ENCODE measurements at places on chromosomes 2 and 18. TPM values are rescaled to one million over a fixed set of nuclear protein-coding genes. Genes with fewer than 3 reads are reported as not detected.

GRCh38 chr18:79380816-79381806, 14.6 kb upstream of the NFATC1 start:
- peaks cover 3% of the 10 kb centered on the region for H3K4me1 ChIP-seq
- peaks cover 3% of the 10 kb centered on the region for H3K27me3 ChIP-seq
- no peaks in the 10 kb centered on the region for H3K36me3 ChIP-seq
- H3K27ac ChIP-seq, result no peak overlapping the region

GRCh38 chr2:47299555-47299954, 103.4 kb upstream of the MSH2 start:
- H3K27me3 ChIP-seq, result peaks cover 2% of the 10 kb centered on the region
- peak; percentile 90 for DNase-seq
- H3K4me1 ChIP-seq, result no peaks in the 10 kb centered on the region
- no peaks in the 10 kb centered on the region for H3K36me3 ChIP-seq
- no peak overlapping the region for H3K4me3 ChIP-seq
- no peak overlapping the region for H3K27ac ChIP-seq

The UGT1A4 gene
- total RNA-seq, result not detected

The TUBA3E gene
- not detected for total RNA-seq

DNA sequence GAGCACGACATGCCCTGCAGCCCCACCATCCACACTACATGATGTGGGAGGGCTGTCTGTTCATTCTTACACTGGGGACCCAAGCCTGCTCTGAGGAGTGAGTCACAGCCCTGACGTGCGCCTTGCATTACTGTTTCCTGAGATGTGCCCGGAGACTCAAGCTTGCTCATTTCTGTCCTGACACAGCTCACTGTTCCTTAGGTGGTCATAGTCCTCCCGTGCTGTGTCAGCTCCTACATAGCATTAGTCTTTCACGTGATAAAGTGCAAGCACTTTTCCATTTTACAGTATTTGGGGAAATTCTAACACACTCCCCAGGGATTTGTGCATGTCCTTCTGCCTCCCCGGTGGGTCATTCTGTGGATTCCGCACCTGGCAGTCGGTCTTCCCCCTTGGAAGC, 46.2 kb upstream of the TRIM43B start:
- H3K36me3 ChIP-seq, result no peaks in the 10 kb centered on the region
- H3K27ac ChIP-seq, result peak overlapping the region; percentile 85
- no peaks in the 10 kb centered on the region for H3K27me3 ChIP-seq
- H3K4me1 ChIP-seq, result peaks cover 28% of the 10 kb centered on the region
- DNase-seq, result peak; percentile 86

DNA sequence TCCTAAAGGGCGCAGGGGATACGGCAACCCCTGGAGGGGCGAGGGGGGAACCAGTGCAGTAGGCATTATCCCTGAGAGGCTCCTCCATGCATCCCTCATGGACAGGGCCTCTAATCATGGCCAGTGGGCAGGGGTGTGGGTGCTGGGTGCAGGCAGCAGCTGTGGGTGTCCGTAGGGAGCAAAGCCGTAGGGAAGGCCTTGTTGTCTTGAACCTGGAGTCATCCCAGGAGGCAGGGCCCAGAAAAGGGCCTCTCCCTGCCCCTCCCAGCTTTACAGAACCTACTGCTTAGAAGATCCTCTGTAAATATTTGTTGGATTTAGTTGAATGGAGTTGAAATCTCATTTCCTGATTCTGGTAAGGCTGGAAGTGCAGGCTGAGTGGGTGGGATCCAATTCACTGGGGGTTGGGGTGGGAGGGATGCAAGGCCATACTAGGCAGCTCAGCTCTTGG, 207.0 kb upstream of the HAAO start:
- no peaks in the 10 kb centered on the region for H3K36me3 ChIP-seq
- no peak overlapping the region for H3K27ac ChIP-seq
- DNase-seq, result no peak
- H3K27me3 ChIP-seq, result no peaks in the 10 kb centered on the region

DNA sequence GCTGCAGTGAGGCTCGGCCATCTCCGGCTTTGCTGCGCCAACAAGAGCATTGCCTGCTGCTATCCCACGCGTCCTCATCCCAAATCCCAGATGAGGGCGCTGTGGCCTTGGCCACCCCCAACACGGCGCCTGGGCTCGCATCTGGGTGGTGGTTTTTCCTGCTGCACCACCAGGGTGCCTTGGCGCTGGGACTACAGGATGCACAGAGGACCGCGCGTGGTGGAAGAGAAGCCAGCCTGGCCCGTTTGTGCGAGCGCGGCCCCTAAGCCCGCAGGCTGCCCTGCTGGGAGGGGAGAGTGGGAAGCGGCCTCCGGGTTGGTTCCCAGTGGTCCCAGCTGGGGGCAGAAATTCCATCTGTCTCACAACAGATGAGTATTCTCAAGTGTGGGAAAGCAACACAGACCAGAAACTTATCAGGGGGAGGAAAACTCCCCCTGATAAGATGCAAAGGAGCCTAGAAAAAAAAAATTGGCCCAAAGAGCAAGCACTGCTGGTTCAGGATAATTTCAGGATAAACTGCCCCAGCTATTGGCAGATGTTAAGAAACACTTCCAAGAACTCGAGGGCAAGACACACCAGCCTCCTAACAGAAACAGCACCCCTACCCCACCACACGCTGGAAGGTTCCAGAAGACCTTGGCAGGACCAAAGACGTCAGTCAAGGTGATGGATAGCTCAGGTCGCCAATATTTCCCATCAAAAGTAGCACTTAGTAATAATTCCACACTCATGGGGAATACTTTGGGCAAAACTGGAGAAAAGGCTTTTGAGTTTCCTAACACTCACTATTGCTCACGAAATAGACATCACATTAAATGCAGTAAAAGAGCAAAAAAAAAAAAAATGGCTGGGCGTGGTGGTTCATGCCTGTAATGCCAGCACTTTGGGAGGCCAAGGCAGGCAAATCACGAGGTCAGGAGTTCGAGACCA, 152.1 kb downstream of the PXDN start:
- no peaks in the 10 kb centered on the region for H3K36me3 ChIP-seq
- DNase-seq, result peak; percentile 85
- H3K4me3 ChIP-seq, result no peak overlapping the region
- peak overlapping the region; percentile 81 for H3K27ac ChIP-seq
- H3K27me3 ChIP-seq, result no peaks in the 10 kb centered on the region

The REEP1 gene
- total RNA-seq, result 1.1 TPM

DNA sequence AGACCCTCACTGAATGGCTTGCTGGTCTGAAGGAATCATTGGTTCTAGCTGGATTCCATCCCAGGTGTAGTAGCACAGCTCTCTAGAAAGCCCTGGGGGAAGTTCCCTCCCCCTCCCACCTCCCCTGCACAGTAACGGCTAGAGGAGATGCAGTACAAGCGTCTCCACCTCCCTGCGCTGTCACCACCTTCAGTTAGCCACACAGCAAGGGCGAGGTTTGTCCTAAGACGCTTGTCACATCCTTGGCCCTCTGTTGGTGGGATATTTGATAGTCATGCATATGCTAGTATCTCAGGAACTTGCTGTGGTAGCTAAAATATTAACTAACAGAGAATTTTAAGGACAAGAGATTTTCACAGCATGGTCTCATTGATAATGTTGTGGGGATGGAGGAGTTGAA, 19.4 kb downstream of the TRAPPC12 start:
- no peak overlapping the region for H3K4me3 ChIP-seq
- no peak overlapping the region for H3K27ac ChIP-seq
- H3K36me3 ChIP-seq, result peaks cover 13% of the 10 kb centered on the region
- H3K4me1 ChIP-seq, result no peaks in the 10 kb centered on the region
- DNase-seq, result no peak

GRCh38 chr2:26578581-26578980, 62.6 kb downstream of the CIB4 start:
- no peaks in the 10 kb centered on the region for H3K4me1 ChIP-seq
- H3K27me3 ChIP-seq, result peaks cover 38% of the 10 kb centered on the region
- H3K27ac ChIP-seq, result no peak overlapping the region
- no peak overlapping the region for H3K4me3 ChIP-seq
- no peak for DNase-seq

DNA sequence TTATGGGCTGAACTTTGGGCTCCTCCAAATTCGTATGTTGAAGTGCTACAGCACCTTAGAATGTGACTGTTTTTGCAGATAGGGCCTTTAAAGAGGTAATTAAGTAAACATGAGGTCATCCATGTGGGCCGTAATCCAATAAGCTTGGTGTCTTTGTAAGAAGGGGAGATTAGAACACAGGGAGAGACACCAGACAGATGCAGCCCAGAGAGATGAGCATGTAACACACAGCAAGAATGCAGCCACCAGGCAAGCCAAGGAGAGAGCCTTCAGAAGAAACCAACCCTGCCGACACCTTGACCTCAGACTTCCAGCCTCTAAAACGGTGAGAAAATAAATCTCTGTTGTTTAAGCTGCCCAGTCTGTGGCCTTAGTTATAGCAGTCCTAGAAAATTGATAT, 74.3 kb downstream of the HRH4 start:
- H3K27me3 ChIP-seq, result no peaks in the 10 kb centered on the region
- H3K27ac ChIP-seq, result no peak overlapping the region
- H3K4me3 ChIP-seq, result no peak overlapping the region
- H3K4me1 ChIP-seq, result peaks cover 7% of the 10 kb centered on the region

DNA sequence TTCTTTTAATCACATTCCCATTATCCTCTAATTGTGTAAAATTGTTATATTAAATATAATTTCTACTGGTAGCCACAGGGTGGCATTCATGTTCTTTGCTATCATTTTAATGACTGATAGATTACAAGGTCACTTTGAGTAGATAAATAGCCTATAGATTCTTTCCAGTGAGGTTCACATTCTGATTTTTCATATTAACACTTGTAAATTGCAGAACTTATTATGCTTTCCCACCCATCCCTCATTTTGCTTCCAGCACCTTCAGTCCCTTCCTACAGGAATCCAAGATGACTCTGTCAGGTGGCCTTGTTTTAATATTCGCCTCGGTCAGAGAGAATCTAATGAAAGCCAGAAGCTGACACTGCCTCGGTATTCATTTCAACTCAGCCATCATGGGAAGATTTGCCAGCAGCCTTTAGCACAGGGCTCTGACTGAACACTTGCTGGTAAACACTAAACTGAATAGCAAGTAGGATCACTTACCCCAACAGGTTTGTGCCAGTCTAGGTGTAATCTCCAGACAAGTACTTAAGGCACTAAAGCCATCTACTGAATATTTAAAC, 101.2 kb upstream of the FSHR start:
- no peak overlapping the region for H3K27ac ChIP-seq
- H3K27me3 ChIP-seq, result no peaks in the 10 kb centered on the region
- H3K4me1 ChIP-seq, result no peaks in the 10 kb centered on the region
- H3K36me3 ChIP-seq, result no peaks in the 10 kb centered on the region
- H3K4me3 ChIP-seq, result no peak overlapping the region

- H3K27me3 ChIP-seq, result no peaks in the 10 kb centered on the region
- H3K27ac ChIP-seq, result no peak overlapping the region
- no peaks in the 10 kb centered on the region for H3K4me1 ChIP-seq
- DNase-seq, result no peak
- no peak overlapping the region for H3K4me3 ChIP-seq
These were observed 434.6 kb upstream of the DDX18 start for GRCh38 chr2:117379928-117380327.

The TRABD2A gene
- total RNA-seq, result 2.6 TPM

The RESP18 gene
- total RNA-seq, result not detected

GRCh38 chr2:135890835-135891234, 14.6 kb upstream of the MCM6 start:
- H3K4me1 ChIP-seq, result no peaks in the 10 kb centered on the region
- no peaks in the 10 kb centered on the region for H3K36me3 ChIP-seq
- H3K4me3 ChIP-seq, result no peak overlapping the region
- DNase-seq, result no peak
- no peak overlapping the region for H3K27ac ChIP-seq

DNA sequence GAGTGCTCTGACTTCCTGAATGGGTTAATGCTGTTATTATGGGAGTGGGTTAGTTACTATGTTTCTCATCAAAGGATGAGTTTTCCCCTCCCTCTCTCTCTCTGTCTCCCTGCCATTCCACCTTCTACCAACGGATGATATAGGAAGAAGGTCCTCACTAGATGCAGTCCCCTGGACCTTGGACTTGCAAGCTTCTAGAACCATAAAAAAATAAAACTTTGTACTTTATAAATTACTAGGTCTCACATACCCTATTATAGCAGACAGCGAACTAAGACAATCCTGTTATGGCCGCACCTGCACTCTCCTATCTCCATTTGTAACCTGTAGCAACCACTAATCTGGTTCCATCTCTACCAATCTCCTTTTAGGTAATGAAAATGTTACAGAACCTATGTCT, 564.9 kb downstream of the CNTNAP5 start:
- no peak for DNase-seq
- no peak overlapping the region for H3K4me3 ChIP-seq
- no peaks in the 10 kb centered on the region for H3K4me1 ChIP-seq
- no peak overlapping the region for H3K27ac ChIP-seq
- H3K36me3 ChIP-seq, result no peaks in the 10 kb centered on the region

DNA sequence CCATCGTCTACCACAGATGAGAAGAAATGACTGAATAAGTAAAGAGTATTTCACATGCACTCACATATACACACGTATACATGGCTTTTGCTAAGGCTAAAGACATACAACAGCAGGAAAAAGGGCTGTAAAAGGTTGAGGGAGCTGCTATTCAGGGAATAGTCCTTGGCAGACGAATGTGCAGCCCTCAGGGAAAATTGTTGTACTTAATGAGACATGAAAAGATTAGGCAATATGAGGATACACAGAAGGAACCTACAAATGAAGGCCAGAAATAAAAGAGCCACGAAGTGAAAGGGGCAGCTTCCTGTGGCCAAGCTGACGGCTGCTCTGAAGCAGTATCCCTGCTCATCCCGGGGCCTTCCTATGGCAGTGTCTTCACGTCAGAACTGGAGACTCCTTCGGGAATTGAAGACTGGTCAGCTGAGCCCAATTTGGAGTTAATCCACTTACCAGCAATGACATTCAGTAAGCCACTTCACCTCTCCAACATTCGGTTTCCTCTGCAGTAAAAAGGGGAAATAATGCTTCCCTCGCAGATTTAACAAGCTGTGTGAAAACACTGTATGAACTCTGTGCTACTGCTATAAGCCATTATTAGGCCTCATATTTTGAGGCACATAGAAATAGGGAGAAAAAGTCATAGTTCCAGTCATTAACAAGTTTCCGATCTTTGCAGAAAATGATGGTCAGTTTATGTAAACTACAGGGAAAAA, 221.8 kb downstream of the STK39 start:
- no peaks in the 10 kb centered on the region for H3K4me1 ChIP-seq
- H3K27me3 ChIP-seq, result no peaks in the 10 kb centered on the region
- no peak overlapping the region for H3K4me3 ChIP-seq
- no peak for DNase-seq

The TFCP2L1 gene
- 0.05 TPM for total RNA-seq

DNA sequence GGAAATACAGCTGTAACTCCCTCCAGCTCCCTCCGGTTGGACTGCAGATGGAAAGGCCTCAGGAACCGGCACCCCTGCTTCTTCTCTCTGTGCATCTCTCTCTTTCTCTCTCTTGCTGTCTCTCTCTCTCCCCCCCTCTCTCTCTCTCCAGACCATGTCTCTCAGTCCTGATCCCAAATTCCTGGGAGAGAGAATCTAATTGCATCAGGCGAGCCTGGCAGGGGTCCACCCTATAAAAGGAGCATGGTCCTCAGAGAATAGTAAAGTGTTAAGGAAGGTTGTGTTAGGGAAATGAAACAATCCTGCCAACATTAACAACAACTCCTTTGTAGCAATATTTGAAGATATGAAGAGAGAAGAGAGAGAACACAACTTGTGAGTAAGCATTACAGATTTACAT, 36.7 kb downstream of the VIT start:
- no peaks in the 10 kb centered on the region for H3K4me1 ChIP-seq
- H3K27me3 ChIP-seq, result no peaks in the 10 kb centered on the region
- no peak overlapping the region for H3K4me3 ChIP-seq
- no peak for DNase-seq
- no peak overlapping the region for H3K27ac ChIP-seq

The ZNF142 gene
- 28.0 TPM for total RNA-seq

The RNF181 gene
- 176 TPM for total RNA-seq
